IMR-90 (cell line): ENCODE measurements at places on chromosomes 4 and X. TPM values are rescaled to one million over a fixed set of nuclear protein-coding genes. Genes with fewer than 3 reads are reported as not detected.
A peak's percentile ranks its signal among the peaks of the same experiment; 100 is the strongest.

The CLDN34 gene
- under 0.01 TPM in 1 of 2 replicates, not detected in the other for total RNA-seq

The ATP2B3 gene
- under 0.01 TPM in 1 of 2 replicates, not detected in the other for total RNA-seq

DNA sequence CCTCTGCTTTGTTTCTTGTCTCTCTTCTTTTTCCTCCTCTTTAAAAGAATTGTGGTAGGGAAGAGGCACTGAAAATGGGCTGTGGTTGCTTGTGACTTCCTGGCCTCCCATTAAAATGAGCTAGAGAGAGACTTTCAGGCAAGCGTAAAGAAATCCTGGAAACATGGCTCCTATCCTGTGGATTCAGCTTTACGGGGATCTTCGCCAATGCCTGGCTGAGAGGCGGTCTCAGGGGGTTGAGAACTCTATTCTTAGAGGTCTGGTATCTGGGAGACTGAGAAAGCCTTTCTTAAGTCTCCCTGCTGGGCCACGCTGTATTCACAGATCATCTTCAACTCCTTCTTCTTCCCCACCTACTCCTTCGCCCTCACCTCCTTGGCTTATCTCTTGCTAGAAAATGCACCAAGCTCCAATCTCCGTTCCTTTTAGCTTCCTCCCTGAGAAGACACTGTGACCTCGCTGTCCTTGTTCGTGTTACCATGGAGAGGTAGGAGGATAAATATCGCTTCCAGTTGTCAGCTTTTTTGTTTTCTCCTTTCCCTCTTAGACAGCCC, 542 bp upstream of the KLF8 start:
- H3K4me1 ChIP-seq: no peaks in the 10 kb centered on the region
- H3K4me3 ChIP-seq: no peak overlapping the region
- H3K36me3 ChIP-seq: no peaks in the 10 kb centered on the region
- H3K27me3 ChIP-seq: peaks cover 4% of the 10 kb centered on the region

DNA sequence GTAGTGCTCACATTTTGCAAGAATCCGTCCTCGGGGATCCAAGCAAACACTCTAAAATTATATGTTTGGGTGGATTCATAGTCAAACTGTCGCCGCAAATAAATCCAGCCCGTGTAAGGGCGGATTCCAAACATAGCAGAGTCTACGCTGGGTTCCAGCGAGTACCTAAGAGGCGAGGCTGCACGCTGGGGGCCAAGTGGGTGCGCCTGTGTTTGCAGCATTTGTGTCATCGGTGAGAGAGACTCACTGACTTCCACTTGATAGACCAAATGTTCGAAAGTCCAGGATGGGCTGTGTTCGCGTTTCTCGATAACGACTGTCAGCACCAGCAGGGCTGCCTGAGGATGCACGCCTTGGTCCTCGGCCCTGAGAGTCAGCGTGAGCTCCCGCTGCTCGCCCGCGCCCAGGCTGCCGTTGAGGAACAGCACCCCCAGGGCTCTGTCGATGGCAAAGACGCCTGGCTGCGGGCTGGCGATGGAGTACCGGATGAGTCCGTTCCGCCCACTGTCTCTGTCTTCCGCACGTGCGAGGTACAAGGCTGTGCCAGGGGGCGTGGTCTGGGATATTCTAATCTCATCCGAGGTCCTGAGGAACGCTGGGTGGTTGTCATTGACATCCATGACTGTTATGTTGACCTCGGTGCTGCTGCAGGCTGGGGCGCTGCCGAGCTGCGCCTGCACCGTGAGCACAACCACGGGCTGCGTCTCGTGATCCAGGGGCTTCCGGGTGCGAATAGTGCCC, 158.7 kb downstream of the DCHS2 start:
- peak; percentile 2 for DNase-seq
- no peaks in the 10 kb centered on the region for H3K36me3 ChIP-seq
- 0 out of 2 replicates have a peak overlapping the region, but pooled peaks have one; percentile 7 for H3K4me3 ChIP-seq
- 0 out of 2 replicates have a peak, but pooled peaks cover 2% of the 10 kb centered on the region for H3K27me3 ChIP-seq
- no peaks in the 10 kb centered on the region for H3K4me1 ChIP-seq
- H3K27ac ChIP-seq: no peak overlapping the region

DNA sequence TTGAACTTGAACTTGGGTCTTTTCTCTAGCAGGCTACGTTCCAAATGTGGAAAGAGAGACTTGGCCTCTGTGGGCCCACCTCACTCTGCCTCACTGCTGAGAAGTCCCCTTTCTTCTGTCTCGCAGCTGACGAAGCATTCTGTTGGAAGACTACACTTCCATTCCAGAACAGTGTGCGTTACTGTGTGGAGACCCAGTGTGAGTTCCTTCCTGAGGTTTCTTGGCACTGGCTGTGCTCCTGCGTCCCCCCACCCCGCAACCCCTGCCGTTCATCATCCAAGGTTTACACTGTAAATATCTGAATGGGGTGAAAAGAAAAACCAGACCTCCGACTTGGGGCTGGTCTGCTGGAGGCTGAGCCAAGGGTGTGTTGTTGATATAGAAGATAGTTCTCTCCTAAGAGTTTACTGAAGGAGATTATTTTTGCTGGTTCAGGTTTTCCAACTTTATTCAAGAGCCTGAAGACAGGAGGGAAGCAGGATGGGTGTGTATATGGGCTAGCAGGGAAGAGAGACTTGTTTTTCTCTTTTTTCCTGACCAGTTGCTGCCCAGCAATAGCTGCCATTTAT, 34.7 kb downstream of the NHSL2 start:
- H3K4me3 ChIP-seq: no peak overlapping the region
- H3K4me1 ChIP-seq: peaks cover 2% of the 10 kb centered on the region; the same call in 1 of the 2 replicates
- DNase-seq: no peak
- no peaks in the 10 kb centered on the region for H3K36me3 ChIP-seq
